Inflammatory macrophage treated with lipopolysaccharide for 1 hour (primary cell): ENCODE measurements at places on chromosomes 2 and 18.

GRCh38 chr18:34626404-34627136 lies 83.5 kb upstream of the DTNA start:
- no peak for DNase-seq

DNA sequence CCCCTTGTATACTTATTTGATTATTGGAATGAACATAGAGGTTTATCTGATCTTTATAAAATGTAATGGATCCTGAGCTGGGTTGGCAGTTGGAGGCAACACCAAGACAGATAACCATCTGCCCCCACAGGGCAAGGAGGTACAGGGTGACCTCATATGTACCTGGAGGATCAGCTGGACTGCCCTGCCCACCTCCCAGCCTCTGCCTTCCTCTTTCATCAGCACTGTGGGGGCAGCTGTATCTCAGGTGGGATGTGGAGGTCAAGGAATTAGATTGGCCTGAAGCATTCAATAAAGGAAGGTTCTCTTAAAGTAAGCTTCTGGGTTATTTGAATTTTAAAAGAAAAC lies 92.6 kb downstream of the LYPD6 start:
- DNase-seq: no peak

DNA sequence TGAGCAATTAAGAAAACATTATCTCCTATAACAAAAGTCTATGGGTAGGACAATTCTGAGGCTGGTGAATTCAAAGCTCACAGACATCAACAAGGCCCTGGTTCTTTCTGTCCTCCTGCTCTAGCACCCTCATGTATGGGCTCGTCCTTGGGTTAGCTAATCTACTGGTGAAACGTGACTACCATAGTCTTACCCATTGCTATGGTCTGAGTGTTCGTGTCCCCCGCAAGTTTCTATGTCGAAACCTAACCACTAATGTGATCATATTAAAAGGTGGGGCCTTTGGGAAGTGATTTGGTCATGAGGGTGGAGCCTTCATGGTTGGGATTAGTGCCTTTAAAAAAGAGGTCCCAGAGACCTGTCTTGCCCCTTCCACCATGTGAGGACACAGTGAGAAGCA lies 564.7 kb downstream of the TNS1 start:
- no peak for DNase-seq

DNA sequence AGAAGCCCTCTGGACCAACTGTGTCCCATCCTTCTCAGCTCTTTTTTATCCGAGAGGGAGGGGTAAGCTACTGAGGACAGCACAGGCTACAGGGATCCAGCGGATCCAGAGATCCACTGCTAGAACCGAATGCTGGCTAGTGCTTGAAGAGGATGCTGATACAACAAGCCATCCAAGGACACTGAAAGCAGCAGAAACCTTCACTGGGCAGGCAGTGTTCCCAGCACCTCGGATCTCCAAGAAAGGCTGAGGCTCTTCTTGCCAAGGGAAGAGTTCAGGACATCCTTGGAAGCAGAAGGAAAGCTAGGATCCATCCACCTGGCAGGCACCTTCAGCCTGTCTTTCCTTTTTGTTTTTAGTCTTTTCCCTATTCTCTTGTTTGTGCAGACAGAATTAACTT lies 13.2 kb upstream of the FHOD3 start:
- DNase-seq: no peak

- no peak for DNase-seq
These were observed 112.9 kb downstream of the SLC39A10 start for GRCh38 chr2:195769975-195770374.

DNA sequence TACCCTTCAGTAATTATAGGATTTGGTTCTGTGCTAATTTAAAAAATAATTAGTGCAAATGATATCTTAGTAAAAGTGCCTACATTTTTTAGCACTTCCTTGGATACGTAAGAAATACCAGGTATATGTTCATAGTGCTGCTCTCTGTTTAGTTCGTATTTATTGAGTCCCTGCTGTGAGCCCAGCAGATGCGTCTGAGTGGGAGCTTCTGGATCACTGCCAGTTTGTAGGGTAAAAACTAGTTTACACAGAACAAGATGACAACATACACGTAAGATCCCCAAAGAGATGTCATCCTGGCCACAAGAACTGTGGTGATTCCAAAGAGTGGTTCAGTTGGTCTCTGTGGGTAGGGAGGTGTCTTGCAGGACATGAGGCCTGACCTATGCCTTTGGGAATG lies 103.2 kb downstream of the CTIF start:
- DNase-seq: no peak

DNA sequence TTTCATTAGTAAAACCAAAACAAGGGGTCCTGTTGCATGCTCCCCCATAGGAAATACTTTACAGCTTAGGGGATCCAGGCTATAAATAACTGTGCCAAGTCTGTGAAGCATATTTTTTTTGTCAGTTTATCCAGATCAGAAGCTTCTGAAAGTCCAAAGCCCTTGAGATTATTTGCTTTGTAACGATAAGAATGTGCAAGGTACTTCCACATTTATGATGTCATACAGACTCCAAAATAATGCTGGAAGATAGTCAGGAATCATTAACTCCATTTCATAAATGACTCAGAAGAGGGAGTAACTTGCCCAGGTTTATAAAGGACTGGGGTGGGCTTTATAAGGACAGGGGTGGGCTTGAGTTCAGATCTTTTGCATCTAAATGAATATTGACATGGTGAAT lies 29.3 kb downstream of the RDH14 start:
- DNase-seq: no peak

GRCh38 chr2:169746240-169746639 lies 12.6 kb downstream of the KLHL23 start:
- no peak for DNase-seq

DNA sequence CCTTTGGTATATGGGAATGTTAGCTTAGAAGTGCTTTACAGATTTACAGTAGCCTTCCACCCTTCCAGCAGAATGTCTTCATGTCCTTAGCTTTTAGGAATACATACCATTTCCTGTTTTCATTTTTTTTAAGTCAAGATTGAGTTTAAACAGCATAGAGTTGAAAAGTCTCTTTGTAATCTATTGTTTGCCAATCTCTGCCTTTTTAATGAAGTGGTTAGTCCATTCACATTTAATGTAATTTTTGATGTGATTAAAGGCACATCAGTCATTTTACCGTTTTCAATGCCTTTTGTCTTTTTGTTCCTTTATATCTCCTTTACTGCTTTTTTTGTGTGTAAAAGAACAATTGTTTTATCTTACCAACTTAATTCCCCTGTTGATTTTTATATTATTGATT lies 233.4 kb upstream of the SMIM21 start:
- no peak for DNase-seq

DNA sequence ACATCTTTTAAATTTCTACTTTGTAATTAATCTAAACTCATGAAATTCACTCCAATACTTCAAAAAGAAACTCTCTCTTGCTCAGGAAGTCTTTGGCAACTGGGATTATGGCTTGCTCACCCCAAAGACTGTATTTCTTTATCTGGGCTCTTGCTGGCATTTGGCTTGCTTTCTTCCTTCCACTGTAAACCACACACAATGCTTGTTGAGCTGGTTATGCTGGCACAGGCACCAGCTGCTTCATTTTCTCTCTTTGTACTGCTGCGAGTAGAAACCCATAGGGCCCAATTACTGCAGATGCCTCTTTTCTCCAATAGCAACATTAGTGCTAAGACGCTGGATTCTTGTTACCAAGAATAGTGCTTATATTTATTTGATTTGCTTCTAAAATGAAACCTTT lies 51.4 kb downstream of the SLC38A11 start:
- no peak for DNase-seq

GRCh38 chr2:160397530-160397865 lies 96.1 kb downstream of the RBMS1 start:
- DNase-seq: no peak

DNA sequence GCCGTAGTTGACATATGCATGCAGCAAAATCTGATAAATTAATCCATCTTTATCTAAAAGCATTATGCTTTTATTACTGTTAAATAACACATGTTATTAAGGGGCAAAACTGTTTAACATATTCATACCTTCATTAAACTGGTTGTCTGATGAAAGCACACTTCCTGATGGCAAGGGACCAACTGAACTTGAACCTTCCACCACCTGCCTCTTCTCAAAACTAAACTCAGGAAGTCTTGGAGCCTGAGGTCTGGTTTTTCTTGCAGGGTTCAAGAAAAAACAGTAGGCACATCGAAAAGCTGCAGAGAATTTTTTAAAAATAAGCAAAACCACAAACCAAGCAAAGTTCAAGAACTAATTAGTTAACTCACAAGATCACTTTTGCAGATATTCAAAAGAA lies 64.9 kb downstream of the LNPK start:
- DNase-seq: no peak

- no peak for DNase-seq
These were observed 284.6 kb upstream of the UBE2E3 start for GRCh38 chr2:180695586-180696401.

DNA sequence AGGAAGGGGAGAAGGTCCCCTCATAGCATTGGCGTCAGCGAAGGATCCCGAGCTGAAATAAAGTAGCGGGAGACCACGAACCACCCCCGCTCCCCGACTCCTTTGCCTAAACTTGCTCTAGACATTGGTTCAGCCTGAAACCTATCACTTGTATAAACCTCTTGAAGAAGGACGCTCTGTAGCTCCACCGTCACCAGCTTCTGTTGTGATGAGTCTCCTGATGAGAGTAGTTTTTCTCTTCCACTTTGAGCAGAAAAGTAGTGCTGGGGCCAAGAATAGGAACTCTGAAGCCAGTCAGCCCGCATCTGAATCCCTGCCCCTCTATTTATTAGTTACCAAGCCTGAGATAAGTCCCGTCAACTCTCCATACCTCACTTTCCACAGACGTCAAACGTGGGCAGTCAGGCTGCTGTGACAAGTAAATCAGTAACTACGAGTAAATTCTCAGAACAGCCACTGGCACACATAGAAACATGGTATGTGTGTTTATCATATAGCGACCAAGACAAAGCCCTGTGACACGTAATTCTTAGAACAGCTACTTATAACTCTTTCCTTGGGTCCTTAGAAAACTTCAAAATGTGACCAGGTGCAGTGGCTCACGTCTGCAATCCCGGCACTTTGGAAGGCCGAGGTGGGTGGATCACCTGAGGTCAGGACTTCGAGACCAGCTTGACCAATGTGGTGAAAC lies 61.7 kb downstream of the CD226 start:
- no peak for DNase-seq

DNA sequence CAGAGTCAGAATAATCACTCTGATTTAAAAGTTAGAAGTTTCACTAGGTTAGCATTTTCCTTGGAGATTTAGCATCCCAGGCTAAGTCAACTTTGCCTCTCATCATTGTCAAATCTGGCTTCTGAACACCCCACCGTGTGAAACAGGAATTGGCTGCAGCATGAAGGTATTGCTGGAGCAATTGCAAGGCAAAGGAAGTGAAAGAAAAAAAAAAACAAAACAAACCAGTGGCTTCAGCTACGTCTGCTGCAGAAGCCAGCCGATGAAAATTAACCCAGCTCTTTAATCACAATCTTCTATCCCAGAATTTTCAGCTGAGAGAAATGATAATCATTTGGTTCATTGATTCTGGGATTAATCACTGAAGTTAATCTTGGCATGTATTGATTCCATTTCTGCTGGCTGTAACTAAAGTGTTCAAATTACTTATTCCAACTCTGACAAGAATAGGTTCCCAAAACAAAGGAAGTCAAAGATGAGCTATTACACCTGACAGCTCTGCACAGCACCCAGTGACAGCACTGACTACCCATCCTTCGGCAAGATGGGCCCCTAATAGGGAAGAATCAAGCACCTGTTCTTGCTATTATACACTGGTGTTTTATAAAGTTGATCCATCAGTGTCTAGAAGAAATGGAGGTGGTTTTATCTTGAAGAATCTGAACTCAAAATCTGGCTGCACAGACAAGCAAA lies 42.7 kb upstream of the REG3G start:
- no peak for DNase-seq

- DNase-seq: no peak
These were observed 104.2 kb downstream of the CCDC85A start for GRCh38 chr2:56287974-56288373.

DNA sequence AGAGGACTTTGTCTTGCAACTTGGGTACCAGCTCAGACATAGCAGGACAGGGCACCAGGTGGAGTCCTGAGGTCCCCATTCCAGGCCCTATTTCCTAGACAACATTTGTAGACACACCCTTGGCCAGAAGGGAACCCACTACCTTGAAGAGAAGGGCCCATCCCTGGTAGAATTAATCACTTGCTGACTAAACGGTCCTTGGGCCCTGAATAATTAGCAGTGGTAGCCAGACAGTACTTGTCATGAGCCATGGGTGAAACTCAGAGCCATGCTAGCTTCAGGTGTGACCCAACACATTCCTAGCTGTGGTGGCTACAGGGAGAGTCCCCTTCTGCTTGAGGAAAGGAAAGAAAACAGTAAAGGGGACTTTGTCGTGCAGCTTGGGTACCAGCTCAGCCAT lies 28.5 kb upstream of the ACTR2 start:
- DNase-seq: no peak

- DNase-seq: peak; percentile 8
These were observed 300.9 kb upstream of the SLC8A1 start for GRCh38 chr2:40752796-40753195.

DNA sequence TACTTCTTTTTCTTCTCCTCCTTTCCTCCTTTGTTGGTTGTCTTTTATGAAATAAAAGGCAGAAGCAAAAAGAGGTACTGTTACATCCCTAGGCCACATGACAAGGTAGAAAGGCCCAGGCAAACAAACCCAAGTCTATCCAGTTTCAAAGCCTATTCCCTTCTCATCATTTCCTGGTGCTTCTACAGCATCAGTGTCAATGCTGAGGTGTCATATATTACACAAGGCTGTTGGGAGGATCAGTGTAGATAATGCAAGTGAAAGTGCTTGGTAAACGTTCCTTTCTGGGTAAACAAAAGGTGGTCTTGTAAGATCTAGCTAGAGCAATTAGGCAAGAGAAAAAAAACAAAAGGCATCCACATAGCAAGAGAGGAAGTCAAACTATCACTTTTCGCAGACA lies 64.9 kb downstream of the EVA1A start:
- DNase-seq: no peak

DNA sequence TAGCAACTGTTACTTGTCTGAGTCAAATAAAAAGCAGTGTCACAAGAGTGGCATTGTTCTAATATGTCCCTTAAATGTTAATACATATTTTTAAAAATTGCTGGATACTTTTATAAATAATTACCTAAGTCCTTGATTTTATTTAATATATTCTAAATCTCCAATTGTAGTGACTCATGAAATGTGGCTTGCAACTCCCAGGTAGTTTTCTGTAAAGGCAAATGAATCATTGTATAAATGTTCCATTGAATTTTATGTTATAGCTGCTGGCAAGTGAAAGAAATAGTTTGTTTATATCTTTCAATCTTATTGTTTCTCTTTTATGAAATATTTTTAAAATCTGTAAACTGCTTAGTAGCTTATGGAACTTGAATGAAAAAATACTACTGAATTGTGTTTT lies 32.7 kb upstream of the C1GALT1C1L start:
- no peak for DNase-seq

- DNase-seq: no peak
These were observed 96.1 kb downstream of the PPP1R1C start for GRCh38 chr2:182081602-182082260.

GRCh38 chr2:170571612-170572011 lies 143.5 kb upstream of the SP5 start:
- no peak for DNase-seq
